Glutamatergic neuron (in vitro differentiated cells): ENCODE measurements at places on chromosomes 1 and 21.

DNA sequence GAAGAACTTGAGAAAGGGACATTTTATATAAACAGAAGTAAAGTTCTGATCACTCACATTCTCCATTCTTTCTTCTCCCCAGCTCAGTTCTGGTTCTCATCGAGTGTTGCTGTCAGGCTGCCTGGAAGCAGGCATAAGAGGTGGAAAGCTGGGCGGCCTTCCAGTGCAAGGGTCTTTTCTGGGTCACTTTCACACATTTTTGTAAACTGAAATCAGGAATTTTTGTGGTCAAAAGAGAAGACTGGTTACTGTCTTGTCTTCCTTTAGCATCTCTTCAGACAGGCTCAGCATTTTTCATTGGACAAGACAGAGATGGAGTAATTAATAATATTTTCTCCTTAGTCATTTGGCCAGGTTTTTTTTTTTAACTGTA is 93.7 kb downstream of the CTH start:
- no peak for DNase-seq

GRCh38 chr1:39132505-39133339 is 71.8 kb upstream of the MACF1 start:
- peak; percentile 78 for DNase-seq

GRCh38 chr1:111603979-111604378 is 15.6 kb upstream of the RAP1A start:
- no peak for DNase-seq

DNA sequence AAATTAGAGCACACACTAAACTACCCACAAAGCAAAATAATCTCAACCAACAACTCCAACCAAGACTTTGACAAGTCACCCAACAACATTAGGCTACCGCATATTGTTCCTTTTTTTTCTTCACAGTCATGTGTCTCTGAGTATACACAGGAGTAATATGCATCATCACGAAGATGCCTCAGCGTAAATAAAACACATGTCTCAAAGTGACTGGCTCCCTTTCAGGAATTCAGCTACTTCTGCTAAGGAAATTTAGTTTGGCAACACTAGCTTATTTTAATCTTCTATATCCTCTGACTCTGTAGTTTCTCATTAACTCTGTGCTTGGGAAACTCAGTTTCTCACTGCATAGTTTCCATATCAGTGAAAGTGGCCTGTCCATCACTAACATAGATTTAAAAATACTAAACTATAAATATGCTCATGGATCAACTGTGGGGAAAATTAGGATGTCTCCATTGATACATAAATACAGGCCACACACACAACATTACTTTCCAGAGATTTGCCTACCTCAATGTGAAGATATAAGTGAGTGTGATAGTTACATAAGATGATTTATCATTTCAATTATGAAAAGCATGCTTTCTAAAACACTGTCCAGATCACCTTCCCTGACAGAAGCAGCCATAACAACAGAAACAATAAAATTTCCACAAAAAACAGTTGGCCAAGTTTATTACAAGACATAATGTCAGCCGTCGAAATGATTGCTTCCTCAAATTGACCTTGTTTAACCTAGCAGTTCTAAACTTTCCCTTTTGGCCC is 113.2 kb downstream of the PTGER3 start:
- no peak for DNase-seq

DNA sequence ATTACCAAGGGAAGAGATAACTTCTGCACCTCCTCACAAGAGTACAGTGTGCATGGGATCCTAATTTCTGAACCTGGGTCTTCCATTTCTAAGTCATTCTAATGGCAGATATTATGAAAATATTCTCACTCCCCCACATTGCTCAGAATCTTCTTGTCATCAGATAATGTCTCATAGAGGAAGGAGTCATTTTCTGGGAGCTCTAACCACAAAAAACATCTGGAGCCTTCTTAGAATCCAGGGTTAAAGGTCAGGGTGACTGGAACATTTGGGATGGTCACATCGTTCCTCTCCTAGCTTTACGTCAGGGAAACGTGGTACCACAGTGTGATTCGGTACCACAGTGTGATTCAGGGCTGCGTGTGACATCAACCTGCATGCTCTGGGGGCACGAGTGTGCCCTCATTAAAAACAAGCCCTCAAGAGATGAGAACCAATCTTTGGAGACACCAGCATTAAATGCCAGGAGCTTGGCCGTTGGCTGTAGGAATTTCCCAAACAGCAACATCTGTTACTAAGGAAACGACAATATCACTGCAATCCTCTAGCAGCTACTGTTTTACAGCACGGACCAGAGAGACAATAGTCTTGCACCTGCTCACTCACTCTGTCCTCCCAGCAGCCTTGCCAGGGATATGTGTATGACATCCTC is 179.1 kb downstream of the PSMG1 start:
- no peak for DNase-seq

DNA sequence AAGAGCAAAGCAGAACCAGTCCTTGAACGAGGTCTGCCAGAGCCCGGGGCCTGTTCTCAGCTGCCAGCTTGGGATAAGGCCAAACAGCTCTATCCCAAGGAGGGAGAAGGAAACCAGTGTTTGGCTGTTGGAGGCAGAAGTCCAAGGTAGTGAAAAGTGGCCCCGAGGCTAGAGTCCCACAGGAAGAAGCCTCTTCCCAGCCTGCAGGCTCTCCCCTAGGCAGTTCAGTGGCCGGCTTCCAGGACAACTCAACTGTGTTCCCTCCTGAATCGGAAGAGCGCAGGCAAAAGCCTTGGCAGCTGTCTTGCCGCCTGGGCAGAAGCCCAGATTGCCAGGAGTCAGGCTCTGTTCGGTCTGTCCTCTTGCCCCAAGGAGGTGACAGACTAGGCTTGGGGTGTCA is 19.3 kb downstream of the QSOX1 start:
- peak; percentile 22 for DNase-seq

DNA sequence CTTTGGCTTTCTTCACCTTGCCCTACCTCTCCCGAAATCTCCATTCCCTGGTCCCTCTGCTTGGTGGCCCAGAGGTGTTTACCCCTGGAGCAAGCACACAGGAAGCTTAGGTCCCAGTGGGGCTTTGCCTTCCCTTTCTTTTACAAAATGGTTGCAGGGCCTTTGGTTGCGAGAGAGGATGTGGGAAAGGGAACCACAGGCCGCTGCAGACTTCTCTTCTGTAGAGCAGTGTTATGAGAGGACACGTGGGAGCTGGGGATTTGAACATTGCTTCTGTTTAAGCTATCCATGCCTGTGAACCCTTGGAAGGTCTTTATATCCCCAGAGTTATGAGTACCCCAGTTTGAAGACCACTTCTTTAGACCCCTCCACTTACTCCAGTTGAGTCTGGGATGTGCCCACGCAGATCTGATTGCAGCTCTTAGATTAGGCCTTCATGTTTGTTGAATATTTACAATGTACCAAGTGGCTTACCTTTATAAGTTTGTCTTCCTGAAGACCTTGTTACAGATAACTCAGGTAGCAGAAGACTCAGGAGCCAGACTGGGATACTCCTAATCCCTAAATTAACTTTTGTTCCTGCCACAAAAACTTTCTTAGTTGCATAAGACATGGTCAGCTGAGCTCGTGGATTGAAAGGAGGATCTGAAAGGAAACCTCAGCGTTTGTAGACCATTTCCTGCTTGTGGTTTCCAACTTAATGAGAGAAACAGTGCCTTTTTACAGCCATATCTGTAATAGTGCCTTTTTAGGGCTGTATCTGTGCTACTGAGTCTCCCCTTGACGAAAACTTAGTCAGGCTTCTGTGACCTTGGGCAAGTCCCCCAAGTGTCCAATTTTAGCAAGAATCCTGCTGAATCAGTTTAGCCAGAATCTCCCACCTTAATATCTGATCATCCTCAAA is 21.9 kb upstream of the IVNS1ABP start:
- no peak for DNase-seq

- no peak for DNase-seq
Measured at GRCh38 chr1:200364091-200364759, 45.6 kb downstream of the ZNF281 start.

GRCh38 chr21:45401054-45401518 is 3.9 kb upstream of the COL18A1 start:
- no peak for DNase-seq

GRCh38 chr1:162709132-162709860 is 77.0 kb downstream of the DDR2 start:
- DNase-seq, result no peak

DNA sequence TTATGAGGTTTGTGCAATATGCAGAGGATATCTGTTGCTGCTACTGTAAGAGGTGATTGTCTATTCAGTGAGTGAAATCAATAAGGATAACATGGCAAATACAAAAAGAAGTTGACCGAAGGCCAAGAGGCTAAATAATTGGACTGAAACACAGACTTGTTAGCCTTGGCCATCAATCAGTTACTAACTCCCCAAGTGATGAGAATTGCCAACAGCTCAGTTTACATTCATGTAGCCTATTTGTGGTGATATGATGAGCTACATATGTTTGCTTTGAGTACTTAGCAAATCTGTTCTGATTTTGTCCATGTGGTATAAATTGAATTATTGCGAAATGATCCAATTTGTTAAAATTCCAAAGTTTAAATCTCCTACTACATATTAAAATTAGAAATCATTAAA is 68.6 kb upstream of the VAV3 start:
- no peak for DNase-seq

DNA sequence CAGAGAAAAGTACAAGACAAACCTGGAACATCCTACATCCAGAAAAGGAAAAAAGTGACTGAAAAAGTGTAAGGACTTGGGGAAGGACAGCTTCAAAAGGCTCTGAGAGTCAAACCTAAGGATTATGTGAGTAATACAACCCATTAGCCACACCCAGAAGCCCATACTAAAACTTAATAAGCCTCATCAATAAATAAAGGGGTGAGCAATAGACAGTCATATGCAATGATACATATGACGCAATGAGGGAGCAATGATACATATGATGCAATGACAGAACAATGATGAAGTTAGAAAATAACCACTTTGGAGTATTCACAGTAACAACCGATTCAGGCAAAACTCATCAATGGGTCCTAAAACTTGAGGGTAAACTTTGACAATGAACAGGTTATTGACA is 50.1 kb downstream of the BRWD1 start:
- DNase-seq, result no peak

GRCh38 chr1:240092301-240093119 is 827 bp downstream of the FMN2 start:
- peak; percentile 60 for DNase-seq

GRCh38 chr1:39189592-39190041 is 14.9 kb upstream of the MACF1 start:
- DNase-seq, result no peak

DNA sequence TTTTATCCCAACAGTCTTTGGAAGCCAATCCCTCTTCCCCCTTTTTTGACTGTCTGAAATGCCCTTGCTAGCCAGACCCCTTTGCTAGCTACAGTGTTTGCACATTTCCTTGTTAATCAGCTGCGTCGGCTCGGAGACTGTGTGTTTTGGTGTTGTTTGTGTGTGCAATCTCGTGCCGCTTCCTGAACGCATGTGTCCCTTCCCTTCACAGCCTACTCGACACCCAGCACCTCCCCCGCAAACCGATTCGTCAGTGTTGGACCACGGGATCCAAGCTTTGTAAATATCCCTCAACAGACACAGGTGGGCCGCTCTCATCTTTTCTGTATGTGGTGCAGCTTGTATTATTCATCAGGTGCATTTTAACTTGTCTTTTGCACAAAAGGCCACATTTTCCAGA is 298.7 kb downstream of the TM2D1 start:
- no peak for DNase-seq

DNA sequence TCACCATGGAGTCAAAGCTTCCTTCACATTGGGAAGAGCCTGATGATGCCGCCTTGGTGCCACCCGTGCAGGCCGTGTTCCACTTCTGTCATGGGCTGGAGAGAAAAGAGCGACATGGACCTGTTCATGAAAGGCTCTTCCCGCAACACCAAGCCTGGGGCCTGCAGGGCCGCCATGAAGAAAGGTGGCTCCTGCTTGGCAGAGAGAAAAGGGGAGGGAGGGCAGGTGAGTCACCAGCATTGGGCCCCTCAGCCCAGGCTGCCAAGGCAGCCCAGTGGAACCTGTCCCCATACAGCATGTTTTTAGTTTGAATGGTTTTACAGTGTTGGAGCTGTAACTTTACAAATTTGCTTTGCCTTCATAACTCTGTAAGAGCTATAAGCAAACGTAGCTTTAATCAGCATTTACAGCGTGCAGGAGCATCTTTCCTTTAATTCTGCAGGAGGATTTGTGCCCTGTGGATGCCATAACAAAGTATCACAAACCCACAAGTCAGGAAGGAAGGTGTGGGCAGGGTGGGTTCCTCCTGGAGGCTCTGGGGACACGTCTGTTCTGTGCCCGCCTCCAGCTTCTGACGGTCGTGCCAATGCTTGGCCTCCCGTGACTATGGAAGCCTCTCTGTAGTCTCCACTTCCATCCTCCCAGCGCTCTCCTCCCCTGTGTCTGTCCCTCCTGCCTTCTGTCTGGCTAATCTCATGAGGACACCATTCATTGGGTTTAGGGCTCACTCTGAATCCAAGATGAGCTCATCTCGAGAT is 49.1 kb downstream of the RIPK4 start:
- DNase-seq, result no peak

- DNase-seq, result no peak
Measured at GRCh38 chr1:77597310-77597709, 85.1 kb downstream of the ZZZ3 start.

GRCh38 chr1:65265651-65266351 is 43.5 kb upstream of the DNAJC6 start:
- DNase-seq, result peak; percentile 67

DNA sequence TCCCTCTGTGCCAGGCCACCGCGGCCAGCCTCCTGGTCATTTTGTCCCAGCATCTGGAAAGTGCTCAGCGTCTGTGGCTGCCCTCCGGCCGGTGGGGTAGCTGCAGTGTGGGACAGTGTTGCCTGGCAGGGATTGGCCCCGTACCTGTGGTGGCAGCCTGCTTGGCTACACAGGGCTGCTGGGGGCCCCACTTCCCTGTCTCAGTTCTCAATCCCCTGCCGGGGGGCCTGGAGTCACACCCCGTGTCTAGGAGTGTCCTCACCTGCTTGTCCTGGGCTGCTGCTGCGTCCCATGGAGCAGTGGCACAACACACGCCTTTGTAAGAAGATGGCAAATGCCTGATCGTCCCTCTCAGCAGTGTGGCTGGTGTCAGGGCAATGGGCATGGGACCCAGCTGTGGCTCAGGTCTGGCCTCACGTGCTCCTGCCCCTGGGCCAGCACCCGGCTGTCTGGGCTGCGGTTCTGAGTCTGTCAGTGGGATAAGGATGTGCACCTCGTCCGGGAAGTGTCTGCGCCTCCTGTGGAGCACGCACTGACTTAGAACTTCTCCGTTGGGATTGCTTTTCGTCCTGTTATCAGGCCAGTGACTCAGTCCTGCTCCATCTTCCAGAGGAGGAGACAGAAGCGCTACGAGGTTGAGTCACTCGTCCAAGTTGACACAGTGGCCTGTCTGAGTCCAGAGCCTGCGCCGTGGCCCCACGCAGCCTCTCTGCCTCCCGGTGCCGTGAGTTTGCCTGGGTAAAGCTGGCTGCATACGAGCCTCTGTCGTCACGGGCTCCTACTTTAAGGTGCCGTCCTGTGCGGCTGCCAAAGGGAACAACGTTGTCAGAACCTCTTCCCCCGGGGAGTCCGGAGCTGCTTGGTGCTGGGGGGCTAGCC is 41.0 kb downstream of the CRYAA start:
- DNase-seq, result no peak

DNA sequence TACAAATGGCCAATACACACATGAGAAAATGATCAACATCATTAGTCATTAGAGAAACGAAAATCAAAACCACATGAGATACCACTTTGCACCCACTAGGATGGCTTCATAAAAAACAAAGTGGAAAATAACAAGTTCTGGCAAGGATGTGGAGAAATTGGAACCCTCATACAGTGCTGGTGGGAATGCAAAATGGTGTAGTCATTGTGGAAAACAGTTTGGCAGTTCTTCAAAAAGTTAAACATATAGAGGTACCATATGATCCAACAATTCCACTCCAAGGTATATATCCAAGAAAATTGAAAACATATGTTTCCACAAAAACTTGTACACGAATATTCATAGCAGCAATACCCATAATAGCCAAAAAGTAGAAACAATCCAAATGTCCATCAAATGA is 231.6 kb upstream of the CSF3R start:
- no peak for DNase-seq
